ENCODE measurements at places on chromosomes 12 and 14.

GRCh38 chr12:51886021-51886710 is 1.7 kb upstream of the ANKRD33 start:
- DNase-seq, result no peak

- DNase-seq, result no peak
These were observed 115.0 kb downstream of the EMP1 start for GRCh38 chr12:13311551-13311950.

DNA sequence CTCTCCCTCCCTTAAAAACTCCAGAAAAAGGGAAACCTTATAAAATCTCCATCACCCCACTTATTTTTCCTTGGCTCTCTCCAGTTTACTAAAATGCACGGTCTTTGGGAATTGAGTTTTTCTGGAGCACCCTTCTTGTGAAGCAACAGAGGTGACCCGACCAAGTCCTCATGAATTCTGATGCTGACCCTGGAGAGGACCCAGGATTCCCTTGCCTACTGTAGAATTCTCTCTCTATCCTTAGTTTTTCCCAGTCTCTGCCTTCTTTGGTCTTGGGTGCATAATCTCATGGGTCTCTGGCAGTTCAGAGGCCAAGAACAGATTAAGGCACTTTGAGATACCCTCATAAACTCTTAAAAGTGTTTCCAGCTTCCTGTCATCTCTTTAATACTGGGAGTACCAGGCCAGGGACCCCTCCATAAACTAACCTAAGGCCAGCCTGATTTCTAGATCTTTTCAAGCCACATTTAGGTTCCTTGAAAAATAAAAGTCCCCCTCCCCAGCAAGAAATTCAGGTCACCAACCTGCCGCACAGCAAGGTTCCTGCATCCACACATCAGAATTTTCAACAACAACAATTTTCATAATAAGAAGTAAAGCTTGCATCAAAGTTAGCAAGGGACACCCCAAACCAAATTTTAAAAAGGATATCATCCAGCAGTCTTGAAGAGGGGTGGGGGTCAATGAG is 5.1 kb upstream of the HOXC4 start:
- DNase-seq, result no peak

- DNase-seq, result no peak
These were observed 16.2 kb upstream of the PLEKHG3 start for GRCh38 chr14:64688031-64688430.

- no peak for DNase-seq
These were observed 110.7 kb downstream of the NAV3 start for GRCh38 chr12:77941401-77941800.

GRCh38 chr14:74898694-74899093 is 17.0 kb downstream of the DLST start:
- no peak for DNase-seq

DNA sequence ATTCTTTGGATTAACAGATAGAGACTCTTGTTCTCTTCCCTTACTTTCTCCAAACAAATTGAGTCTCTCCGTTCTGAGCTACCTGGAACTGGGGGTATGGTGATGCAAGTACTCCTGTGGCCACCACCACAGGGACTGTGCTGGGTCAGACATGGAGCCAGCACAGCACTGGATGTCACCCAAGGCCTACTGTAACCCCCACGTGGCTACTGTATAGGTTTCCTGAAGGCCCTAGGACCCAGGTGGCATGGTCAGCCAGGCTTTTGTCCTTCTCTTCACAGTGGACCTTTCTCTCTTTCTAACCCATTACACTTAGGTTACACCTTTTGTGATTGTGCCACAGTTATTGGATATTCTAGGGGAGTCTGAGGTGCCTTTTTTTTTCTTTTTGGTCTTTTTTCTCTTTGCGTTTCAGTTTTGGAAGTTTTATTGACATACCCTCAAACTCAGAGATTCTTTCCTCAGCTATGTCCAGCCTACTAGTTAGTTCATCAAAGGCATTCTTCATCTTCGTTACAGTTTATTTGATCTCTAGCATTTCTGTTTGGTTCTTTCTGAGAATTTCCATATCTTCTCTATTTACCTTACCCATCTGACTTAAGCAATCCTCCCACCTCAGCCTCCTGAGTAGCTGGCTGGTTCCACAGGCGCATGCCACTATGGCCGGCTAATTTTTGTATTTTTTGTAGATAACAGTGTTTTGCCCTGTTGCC is 6.0 kb upstream of the KLHDC2 start:
- DNase-seq, result no peak

DNA sequence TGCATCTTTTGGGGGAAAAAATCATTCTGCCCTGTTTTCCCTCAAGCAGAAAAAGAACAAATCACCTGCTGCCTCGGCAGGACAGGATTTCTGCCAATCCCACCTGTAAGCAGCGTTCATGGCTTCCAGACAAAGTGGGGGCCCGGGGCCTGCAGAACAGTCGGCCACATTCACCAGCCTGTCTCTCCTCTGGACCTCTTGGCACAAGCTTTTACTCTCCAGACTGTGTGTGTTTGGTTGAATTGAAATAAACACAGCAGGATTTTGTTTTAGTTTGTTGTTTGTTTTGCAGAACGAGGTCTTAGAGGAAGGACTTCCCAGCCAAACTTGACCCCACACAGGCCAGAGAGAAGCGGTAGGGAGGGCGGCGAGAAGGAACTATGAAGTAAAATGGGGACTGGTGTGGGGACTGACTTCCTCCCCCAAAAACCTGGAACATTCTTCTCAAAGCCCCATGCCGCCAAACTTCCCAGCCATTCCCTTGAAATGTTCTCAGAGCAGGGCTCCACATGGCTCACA is 41.7 kb upstream of the FOS start:
- DNase-seq, result no peak

DNA sequence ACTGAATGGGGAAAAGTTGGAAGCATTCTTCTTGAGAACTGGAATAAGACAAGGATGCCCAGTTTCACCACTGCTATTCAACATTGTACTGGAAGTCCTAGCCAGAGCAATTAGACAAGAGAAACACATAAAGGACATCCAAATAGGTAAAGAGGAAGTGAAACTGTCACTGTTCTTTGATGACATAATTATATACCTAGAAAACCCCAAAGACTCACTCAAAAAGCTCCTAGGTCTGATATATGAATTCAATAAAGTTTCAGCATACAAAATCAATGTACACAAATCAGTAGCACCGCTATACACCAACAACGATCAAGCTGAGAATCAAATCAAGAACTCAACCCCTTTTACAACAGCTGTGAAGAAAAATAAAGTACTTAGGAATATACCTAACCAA is 157.3 kb upstream of the DDHD1 start:
- peak; percentile 77 for DNase-seq

DNA sequence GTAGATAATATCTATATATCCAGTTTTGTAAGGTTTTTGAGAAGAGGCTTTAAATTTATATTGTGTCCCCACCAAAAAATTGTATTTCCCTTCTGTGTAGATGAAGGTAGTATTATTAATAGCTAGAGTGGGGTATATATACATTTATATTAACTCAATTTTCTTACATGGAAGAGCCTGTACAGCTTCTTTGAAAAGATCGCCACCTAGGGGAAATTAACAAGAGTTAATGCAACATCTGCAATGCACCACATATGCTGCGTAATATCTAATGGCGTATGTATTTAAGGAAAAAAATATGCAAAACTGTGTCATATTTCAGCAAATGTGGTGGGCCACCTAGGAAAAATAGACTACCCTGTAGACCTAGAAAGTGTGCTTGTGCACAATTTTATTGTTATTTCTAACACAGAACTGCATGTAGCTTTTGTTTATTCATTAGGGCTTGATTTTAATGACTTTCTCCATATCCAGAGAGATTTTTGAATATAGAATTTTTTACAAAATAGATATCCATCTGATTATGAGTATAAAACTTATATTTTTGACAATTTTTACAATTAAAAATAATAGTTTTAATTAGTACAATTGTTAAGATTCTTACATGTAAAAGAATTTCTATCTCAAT is 14.0 kb downstream of the CCER1 start:
- DNase-seq, result peak; percentile 79

- DNase-seq, result no peak
These were observed 6.0 kb downstream of the ACVRL1 start for GRCh38 chr12:51913071-51914033.

DNA sequence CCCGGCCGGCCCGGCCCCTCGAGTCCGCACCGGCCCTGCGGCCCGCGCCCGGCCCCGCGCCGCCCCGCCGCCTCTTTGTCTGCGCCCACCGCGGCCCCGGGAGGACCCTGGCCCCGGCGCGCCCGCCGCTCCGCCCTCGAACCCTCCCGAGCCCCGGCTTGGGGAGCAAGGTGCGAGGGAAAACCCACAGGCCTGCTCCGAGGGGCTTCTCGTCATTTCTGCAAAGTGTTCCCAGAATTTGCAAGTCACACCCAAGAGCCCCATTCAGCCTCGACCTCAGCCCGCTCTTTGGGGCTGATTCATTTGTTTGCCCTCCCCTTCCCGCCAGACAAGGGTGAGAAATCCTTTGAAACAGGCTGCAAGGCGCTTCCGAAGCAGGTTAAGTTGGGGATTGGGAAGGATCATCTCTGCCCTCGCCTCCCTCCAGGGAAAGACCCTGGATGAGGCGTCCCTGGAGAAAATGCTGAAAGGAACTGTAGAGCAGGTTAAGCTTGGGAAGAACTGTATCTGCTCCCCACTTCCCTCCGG is 325 bp upstream of the CLIP1 start:
- DNase-seq, result peak; percentile 66

- no peak for DNase-seq
These were observed 180.0 kb upstream of the LMO3 start for GRCh38 chr12:16785953-16786352.

DNA sequence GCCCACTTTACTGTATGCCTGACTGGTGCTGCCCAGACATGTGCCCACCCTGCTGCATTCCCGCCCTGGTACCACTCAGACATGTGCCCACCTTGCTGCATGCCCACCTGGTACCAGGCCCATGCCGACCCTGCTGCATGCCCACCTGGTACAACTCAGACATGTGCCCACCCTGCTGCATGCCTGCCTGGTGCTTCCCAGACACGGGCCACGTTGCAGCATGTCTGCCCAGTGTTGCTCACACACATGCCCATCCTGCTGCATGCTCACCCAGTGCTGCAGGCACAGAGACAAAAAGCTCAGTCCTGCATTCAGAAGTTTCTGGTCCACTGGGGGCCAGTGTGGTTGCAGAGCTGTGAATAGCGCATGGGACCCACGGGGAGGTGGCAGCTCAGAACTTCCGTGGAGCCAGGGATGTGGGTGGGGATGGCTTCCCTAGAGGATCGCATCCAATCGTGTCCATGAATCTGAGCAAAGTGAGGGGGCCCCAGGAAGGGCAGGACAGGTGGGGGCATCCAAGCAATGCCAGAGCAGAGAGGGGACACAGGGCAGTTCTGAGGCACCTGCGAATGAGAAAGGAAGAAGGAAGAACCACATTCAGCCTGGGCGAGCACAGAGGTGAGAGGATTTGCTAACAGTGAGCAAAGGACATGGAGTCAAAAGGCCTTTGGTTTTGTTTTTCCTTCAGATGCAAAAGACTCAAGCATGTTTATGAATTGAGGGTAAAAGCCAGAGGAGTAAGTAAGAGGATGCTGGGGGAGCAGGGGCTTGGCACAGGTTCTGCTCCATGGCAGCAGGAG is 175.9 kb upstream of the C14orf180 start:
- no peak for DNase-seq

DNA sequence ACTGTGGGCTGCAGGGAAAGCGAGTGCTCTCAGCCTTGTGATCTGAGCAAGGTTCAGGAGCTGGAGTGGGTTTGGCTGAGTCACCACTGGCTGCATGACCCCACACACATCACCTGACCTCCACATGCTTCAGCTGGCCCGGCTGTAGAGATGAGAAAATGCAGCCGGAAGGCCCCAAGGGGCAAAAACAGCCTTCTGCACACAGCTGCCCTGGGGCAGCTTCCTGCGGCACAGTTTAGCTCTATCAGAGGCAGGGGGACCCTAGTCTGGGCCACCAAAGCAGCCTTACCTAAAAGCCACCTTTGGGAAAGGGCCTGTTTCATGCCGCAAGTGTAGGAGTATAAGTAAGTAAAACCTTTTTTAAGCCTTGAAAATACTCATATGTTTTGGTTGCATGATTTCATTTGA is 123.3 kb downstream of the SSPN start:
- peak; percentile 94 for DNase-seq

- no peak for DNase-seq
These were observed 45.6 kb downstream of the CNOT2 start for GRCh38 chr12:70288817-70289216.

DNA sequence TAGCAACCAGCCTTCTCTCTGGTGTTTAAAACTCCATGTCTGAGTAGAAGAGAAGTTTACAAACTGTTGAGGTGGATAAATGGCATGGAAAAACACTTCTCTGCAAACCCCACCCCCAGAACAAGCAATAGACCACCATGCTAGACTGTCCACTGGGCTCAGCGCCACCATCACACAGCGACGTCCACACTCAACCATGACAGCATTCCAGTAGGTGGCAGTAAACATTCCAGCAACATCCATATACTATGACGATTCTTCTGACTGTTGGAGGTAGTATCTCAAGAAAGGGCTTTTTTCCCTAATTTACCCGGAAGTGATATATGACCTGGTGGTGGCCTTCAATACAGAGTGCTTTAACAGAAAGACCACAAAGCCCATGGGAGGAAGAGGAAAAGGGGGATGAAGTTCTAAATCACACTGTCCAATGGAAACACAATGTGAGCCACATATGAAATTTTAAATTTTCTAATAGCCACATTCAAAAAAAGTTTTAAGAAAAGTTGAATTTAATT is 152.2 kb downstream of the SLC15A4 start:
- DNase-seq, result no peak

- no peak for DNase-seq
These were observed 194.5 kb downstream of the PHETA1 start for GRCh38 chr12:111174251-111174960.

Measured in Karpas-422 (cell line).